Prostate gland (tissue), 2 donors: ENCODE measurements at places on chromosomes 1 and 21.

GRCh38 chr1:59436637-59437036 is 139.7 kb downstream of the FGGY start:
- no peak for DNase-seq

GRCh38 chr1:29524285-29525065 is 288.2 kb downstream of the PTPRU start:
- DNase-seq: no peak

- no peak for DNase-seq
Observed at GRCh38 chr1:182340233-182341058, 51.1 kb downstream of the GLUL start.

DNA sequence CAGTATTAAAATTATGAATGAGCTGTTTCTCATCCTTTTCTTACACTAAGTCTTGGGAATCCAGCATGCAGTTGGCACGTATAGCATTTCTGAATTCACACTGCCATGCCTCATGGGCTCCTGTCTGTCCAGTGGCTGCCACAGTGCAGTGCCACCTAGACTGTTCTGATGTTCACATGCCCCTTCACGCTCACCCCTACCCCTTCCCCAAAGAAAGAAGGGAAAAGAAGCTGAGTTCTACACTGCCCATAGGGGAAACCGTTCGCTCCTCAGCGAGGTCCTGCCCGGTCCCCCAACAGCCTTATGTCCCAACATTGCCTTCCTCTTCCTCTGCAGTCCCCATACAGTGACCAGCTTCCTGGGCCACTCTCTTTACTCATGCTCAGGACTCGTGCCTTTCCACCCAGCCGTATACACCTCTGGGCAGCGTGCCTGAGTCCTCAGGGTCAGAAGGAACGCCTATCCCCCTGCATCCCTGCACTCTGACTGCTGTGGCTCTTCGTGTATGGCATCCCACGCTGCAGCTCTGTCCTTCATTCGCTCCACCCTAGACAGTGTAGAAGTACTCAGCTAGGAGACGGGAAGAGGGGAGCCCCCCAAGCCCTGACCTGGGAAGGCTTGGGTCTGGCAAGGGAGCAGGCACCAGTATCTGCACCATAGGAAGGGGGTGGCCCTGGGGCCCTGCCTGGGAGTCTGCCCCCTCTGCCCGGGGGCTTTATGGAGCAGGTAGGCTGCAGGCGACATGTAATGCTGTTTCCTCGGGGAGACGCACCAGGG is 24.1 kb upstream of the ARF1 start:
- no peak for DNase-seq

GRCh38 chr1:6243993-6244392 is at the start of gene HES3:
Gene HES3, plus strand, starts transcription at chr1:6244179. Its CDS starts 187 bp downstream, at chr1:6244366.
- no peak for DNase-seq

DNA sequence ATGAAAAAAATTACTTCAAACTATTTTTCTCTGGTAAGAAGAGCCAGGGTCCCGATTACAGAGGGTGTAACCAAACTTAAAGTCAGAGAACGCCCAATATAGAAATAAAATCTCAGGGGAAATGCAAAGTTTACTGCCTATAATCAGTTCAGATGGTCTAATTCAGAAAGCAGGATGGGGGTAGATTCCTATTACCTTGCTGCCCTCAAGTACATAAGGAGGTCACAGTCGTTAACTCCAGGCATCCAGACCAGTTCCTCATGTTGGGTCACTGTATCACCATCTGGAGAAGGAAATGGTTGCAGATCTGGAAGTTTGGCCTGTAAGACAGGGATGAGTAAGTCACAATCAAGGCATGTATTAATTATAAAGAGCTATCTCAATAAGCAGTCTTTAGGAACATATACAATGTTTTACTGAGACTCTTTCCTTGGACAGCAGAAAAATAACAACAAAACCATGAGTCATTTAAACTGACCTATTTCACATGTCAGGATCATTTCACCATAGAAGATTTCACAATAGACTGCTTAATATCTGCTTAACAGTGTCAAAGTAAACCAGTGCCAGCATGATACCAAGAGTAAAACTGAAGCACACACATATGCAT is 179.4 kb downstream of the SLC45A1 start:
- DNase-seq: no peak

DNA sequence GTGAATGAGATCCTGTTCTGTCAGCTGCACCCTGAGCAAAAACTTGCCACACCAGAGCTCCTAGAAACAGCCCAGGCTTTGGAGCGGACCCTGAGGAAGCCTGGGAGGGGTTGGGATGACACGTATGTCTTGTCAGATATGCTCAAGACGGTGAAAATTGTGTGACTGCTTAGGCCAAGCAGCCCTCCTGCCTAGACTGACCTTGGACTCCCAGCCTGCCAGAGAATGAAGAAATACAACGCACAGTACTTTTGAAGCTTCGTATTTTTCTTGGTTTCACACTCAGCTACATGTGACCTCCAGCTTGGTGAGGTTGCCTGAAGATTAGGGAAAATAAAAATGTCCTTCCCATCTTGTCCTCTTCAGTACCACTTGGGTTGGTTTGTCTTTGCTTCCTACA is 15.1 kb downstream of the METTL13 start:
- DNase-seq: no peak

GRCh38 chr1:87215592-87215991 is 113.1 kb upstream of the LMO4 start:
- DNase-seq: no peak
